ENCODE measurements at places on chromosomes 3 and 15.

GRCh38 chr3:12187448-12188327 is 29.0 kb upstream of the TIMP4 start:
- peak; percentile 96 for ATAC-seq

GRCh38 chr15:29123991-29124390 is 145.6 kb downstream of the NSMCE3 start:
- no peak for ATAC-seq

DNA sequence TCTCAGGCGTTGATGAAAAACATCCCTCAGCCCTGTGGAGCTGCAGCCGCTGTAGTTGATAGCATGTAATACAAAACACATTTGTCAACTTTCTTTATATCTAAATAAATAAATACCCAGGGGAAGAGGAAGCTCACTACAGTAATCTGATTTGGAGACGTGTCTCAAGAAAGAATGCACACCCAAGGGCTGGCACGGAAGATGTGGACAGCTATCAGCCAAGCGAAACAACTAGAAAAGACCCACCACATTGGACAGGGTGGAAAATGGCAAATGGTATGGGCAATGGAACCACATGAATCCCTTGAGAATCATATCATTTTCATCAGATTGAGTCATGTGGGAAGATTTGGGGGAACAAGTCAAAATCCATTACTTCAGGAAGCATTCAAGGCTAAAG is 43.1 kb upstream of the ALDH1A3 start:
- no peak for ATAC-seq

- ATAC-seq: no peak
Measured at GRCh38 chr15:77421370-77421700, 647 bp downstream of the HMG20A start.

- ATAC-seq: no peak
Measured at GRCh38 chr15:59994888-59995557, 9.1 kb upstream of the FOXB1 start.

DNA sequence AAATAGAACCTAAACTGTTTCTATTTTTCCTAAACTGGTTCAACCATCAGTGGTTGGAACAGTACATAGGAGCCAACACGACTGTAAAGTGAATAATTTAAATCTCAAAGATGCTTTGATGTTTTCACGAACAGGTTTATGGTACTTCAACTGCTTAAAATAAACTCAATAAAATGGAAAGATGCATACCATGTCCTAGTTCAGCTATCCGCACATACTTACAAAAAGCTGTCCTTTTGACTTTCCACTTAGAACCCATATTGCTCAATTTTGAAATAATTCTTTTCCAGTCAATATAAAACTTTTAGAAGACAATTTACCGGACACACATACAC is 902 bp downstream of the CMTM6 start:
- ATAC-seq: no peak

DNA sequence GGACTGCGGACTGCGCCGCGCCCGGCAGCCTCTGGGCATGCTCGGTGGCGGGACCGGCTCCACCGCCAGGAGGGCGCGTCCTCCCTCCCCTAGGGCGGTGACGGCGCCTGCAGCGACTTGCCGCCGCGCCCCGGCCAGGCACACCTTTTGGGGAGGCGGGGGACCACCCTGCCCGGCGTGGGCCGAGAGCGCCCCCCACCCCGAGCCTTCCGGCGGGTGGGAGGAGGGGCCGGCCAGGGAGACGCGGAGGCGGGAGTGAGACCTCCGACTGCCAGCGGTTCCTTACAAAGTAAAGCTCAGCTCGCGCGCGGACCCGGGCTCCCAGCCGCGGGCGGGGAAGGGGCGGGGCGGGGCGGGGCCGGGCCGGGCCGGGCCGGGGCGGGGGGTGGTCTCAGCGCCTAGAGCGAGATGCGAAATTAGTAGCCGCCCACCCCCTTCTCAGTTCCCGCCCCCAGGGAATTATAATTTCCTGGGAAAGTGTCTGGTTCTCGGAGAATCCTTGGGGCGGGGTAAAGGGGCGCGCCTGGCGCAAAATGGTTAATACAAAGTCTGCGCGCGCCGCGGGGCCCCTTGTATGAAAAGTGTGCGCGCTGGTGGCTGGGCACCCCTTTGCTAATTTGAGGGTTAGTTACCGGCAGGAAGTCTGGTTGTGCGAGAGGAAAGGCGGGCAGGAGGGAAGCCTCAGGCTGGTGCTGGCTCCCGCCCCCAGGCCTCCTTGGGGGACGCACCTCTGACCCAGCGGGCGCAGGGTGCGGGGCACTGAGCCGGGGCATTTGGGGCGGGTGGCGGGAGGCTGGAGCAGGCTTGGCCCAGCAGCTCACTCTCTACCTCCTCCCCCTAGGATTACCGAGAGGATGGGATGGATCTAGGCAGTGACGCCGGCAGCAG is 224.8 kb upstream of the IL12A start:
- ATAC-seq: peak; percentile 68

DNA sequence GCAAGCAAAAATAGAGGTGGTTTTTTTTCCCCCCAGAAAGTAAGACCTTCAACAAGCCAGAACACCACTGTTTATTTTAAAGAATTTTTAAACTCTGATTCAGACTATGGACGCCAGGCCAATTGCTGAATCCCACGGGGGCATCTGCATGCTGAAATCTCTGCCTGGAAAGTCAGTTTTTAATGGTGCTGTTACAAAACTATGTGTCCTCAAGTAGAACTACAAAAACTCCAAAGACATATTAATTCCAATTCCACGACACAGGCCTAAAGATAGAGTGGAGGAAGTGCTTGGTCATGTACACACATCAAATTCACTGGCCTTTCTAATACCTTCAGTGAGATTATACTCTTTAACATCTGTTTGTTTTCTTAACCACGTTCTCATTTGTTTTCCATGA is 490.5 kb upstream of the NR2F2 start:
- ATAC-seq: no peak

GRCh38 chr15:34147371-34148140 is 45.7 kb downstream of the PGBD4 start:
- no peak for ATAC-seq

DNA sequence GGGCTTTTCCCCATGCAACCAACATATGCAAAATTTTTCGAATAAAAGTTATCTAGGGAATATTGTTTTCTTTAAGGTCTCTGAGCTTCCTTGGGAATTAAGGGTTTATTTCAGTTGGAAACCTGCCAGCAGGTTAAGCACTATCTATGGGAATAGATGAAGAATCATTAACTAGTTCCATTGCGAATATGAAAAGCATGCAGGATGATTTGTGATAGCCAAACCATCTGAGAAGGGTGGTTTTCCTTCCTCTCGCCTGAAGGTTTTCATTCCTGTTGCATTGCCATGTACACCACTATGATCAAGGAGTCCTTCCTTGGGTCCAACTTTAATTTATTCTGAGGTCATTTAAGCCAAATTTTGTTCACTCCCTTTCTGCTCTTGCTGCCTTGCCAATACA is 184.9 kb downstream of the NR2F2 start:
- ATAC-seq: no peak

GRCh38 chr3:169497567-169498257 is 165.8 kb downstream of the MECOM start:
- ATAC-seq: no peak

DNA sequence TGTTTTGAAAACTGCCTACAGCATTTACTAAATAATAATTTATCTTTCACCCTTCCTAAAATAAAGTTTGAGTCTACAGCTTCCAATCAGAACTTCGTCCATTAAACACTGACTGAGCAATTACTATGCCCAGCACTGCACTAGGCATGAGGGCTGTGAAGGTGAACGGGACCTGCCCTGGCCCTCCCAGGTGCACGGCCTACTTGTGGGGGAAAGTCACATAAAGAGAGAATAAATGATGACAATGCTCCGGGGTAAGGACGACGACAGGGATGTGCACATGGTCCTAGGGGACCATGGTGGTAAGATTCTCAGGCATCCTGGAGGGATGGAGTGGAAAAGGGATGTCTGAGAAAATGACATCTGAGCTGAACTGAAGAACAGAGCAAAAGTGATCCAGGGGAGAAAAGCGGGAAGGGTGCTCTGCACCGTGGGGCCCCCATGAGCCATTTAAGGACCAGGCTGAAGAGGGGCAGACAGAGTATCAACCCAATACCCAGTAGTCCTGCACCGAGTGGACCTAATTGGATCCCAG is 11.5 kb downstream of the PLA2G4F start:
- no peak for ATAC-seq
